ENCODE measurements at places on chromosomes 1 and 21. TPM values are rescaled to one million over a fixed set of nuclear protein-coding genes. Genes with fewer than 3 reads are reported as not detected.

The ARMH1 gene
- 0.16 TPM for total RNA-seq

The AIRE gene
- not detected for total RNA-seq

The CR2 gene
- not detected for total RNA-seq

The CFHR2 gene
- not detected for total RNA-seq

The AADACL3 gene
- 0.09 TPM for total RNA-seq

The LENEP gene
- not detected for total RNA-seq

The GNAT2 gene
- total RNA-seq = not detected

The RHEX gene
- 1.8 TPM for total RNA-seq

The HAO2 gene
- not detected for total RNA-seq

The TDRD10 gene
- total RNA-seq = 3.4 TPM

The PIK3R3 gene
- total RNA-seq = 50.9 TPM

The TP73 gene
- not detected for total RNA-seq

The ENO1 gene
- 242 TPM for total RNA-seq

The CITED4 gene
- total RNA-seq = 26.5 TPM

Measured in left cardiac atrium (tissue), 4 donors.